Osteoblast (primary cell): ENCODE measurements at places on chromosomes 16 and 17.
A peak's percentile ranks its signal among the peaks of the same experiment; 100 is the strongest.

- no peaks in the 10 kb centered on the region for H3K36me3 ChIP-seq
- H3K27ac ChIP-seq: no peak overlapping the region
- H3K4me3 ChIP-seq: no peak overlapping the region
- H3K27me3 ChIP-seq: no peaks in the 10 kb centered on the region
These were observed 104.1 kb downstream of the BMERB1 start for GRCh38 chr16:15538507-15538906.

GRCh38 chr17:82053130-82053529 lies 1.4 kb downstream of the GPS1 start:
- peaks cover 36% of the 10 kb centered on the region for H3K36me3 ChIP-seq
- peak overlapping the region; percentile 91 for H3K4me3 ChIP-seq
- no peak overlapping the region for H3K27ac ChIP-seq
- H3K4me1 ChIP-seq: peaks cover 12% of the 10 kb centered on the region

GRCh38 chr16:27417047-27417671 lies 15.2 kb downstream of the IL21R start:
- no peaks in the 10 kb centered on the region for H3K4me1 ChIP-seq
- no peaks in the 10 kb centered on the region for H3K27me3 ChIP-seq
- no peak for DNase-seq
- no peak overlapping the region for H3K4me3 ChIP-seq

GRCh38 chr16:1088295-1089170 lies 7.5 kb downstream of the C1QTNF8 start:
- H3K27ac ChIP-seq: no peak overlapping the region
- peaks cover 23% of the 10 kb centered on the region for H3K27me3 ChIP-seq
- no peak for DNase-seq
- no peaks in the 10 kb centered on the region for H3K36me3 ChIP-seq

DNA sequence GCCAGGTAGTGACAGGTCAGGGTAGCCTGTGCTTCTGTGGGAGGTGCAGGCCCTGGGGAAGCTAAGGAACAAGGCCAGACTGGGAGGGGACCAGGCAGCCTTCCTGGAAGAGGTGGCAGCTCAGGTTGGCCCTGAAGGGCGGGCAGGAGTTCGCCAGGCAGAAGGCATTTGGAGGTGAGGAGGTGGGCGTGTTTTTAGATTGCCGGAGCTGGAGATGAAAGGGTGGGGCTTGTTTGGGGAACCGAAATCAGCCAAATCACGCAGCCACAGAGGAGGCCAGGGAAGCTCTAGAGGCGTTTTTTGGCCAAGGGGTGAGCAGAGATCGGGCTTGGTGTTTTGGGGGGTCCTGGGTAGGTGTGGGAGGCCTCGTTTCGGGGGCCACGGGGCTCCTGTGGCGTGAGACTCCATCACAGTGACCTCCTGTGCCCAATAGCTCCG lies 7.6 kb downstream of the ADCY7 start:
- H3K4me1 ChIP-seq: no peaks in the 10 kb centered on the region
- peak; percentile 54 for DNase-seq
- no peak overlapping the region for H3K27ac ChIP-seq
- H3K4me3 ChIP-seq: no peak overlapping the region
- H3K27me3 ChIP-seq: no peaks in the 10 kb centered on the region

DNA sequence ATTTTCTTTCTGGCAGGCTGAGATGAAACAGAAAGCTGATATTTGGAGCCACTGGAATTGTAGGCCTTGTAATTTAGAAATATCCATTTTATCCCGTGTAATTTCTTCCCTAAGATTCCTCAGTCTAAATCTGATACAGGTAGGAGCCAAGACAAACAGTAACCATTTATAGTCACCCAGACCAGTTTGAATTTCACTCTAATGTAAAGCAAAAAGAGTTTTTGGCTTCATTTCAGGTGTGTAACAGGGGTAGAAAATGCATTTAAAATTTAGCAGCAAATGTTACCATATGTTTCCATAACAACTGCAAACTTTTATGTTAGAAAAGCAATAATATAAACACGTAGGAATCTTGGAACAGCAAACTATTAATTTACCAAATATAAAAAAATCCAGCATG lies 249.4 kb downstream of the FTO start:
- no peak overlapping the region for H3K4me3 ChIP-seq
- no peaks in the 10 kb centered on the region for H3K27me3 ChIP-seq
- H3K27ac ChIP-seq: no peak overlapping the region
- no peak for DNase-seq
